Posterior vena cava (tissue), 2 donors: ENCODE measurements at places on chromosomes 3 and 15. TPM values are rescaled to one million over a fixed set of nuclear protein-coding genes. Genes with fewer than 3 reads are reported as not detected.
A peak's percentile ranks its signal among the peaks of the same experiment; 100 is the strongest.

DNA sequence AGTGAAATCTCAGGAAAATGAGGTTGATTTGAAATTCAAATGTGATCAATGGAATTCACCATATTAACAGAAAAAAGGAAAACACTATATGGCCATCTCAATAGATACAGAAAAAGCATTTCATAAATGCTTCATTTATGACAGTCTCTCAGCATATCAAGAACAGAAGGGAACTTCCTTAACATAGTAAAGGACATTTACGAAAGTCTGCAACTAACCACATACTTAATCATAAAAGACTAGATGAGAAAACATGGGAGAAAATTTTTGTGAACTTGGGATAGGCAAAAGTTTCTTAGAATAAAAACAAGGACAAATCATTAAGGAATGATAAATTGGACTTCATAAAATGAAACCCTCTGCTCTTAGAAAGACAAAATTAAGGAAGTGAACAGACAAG, 24.7 kb upstream of the TIPARP start:
- no peak for DNase-seq

- no peak for DNase-seq
Measured at GRCh38 chr3:104281713-104282112, 1085.0 kb upstream of the ALCAM start.

Gene TLR9
- total RNA-seq, result 0.46 TPM

Gene SLC6A11
- total RNA-seq, result 0.10 TPM

Gene SPTSSB
- total RNA-seq, result not detected

DNA sequence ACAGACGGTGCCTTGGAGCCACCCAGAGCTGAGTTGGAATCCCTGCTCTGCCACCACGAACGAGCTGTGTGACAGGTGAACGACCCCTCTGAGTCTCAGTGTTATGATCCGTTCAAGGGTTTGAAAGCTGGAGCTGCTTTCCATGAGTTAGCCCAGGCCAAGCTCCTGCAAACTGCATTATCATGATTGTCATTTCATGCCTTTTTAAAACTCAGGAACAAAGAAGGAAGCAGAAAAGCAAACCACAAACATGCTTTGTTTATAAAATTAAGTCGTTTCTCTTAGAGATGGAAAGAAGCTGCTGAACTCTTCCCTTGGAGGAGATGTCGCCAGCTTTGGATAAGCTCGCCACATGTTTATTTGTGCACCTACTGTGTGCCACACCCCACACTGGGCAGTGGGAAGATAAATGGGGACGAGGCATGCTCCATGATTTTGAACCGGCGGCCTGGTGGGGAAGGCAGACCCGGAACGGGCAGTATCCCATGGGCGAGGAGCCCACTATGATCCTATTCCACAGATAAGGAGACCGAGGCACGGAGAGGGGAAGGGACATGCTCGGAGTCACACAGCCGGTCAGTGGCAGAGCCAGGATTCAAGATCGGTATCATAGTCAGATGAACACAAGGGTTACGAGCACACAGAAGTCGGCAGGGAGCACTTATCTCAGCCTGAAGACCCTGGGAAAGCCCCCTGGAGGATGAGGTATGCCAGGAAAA, 15.9 kb downstream of the HRH1 start:
- DNase-seq, result no peak

DNA sequence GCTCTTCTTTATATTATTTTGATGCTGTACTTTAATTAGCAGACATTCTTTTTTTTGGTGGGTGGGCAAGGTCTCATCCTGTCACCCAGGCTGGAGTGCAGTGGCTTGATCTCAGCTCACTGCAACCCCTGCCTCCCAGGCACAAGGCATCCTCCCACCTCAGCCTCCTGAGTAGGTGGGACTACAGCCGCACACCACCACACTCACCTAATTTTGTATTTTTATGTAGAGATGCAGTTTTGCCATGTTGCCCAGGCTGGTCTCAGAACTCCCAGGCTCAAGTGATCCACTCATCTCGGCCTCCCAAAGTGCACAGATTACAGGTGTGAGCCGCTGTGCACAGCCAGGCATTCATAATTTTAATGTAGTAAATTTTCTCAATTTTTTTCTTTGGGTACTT, 608.1 kb downstream of the ZNF385D start:
- DNase-seq, result no peak

Gene MAP6D1
- total RNA-seq, result not detected

Gene PLEKHO2
- 40.9 TPM for total RNA-seq

DNA sequence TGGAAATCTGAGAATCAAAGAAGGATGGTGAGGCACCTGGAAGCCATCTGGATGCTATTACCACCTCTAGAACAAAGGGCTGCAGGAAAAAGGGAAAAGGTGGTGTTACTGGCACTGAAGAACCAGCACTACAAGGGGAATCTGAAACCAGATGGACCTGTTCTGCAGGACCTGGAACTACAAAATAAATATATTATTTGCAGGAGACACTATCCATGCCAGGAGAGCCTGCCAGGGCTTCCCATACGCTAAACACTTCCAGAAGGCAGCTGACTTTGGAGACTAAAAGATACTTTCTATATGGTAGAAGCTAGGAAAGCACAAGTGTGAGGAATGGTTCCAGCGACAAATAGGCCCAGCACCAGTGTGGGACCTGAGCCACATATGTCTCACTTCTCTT, 83.4 kb upstream of the POU1F1 start:
- DNase-seq, result no peak

- no peak for DNase-seq
Measured at GRCh38 chr3:42758126-42758525, 14.9 kb downstream of the CCDC13 start.

DNA sequence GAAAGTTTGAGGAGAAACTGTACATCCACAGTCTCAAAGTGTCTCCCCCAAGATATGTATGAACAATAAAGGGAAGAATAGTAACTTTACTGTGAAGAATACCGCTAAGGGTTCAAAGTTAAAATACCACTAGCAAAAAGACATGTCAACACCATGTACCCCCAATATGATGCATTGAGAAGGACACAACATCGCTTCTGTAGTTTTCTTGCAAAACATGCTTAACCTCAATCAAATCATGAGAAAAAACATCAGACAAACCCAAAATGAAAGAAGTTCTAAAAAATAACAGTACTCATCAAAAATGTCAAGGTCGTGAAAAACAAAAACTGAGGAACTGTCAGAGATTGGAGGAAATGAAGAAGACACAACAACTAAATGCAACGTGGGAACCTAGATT, 3.6 kb downstream of the HERC1 start:
- no peak for DNase-seq

Gene OSTN
- total RNA-seq, result not detected

DNA sequence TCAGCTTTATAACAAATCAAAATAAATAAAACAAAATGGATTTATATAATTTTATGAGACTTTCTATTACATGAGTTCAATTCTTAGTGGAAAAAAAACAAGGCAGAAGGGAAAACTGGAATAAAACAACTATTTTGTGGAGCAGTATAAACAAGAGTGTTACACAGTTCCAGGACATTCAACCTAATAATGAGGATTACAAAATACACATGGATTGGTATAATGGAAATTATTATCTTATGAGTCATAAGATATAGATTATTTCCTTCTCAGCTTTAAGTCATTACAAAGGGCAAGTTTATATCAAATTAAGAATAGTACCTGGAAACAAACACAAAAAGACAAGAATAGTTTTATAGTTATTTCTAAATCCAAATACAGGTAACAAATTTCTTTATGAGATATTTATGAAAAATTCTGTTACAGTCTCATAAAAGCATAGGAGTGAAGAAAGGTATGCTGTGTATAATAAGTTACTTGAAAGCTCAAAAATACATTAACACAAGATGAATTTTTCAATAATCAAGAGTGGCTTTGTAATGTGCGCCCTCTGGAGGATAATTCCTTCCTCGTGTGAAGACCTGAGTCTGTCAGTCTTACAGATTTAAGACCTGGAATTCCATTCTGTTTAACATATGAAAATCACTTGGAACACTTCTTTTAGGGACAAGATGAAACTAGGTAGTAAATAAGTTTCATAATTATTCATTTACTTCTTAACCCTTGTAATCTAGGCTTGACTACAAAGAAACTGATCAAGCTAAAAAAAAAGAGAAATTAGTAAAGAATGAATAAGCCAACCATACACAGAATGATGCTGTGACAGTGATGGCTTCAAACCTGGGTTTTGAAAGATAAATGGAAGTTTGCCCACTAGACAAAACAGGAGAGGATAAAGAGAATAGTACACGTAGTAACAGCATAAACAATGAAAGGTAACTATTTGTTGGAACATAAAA, 9.5 kb downstream of the COPS2 start:
- DNase-seq, result no peak

Gene IL17RC
- 31.9 TPM for total RNA-seq

GRCh38 chr15:101266034-101266433, 11.3 kb downstream of the SELENOS start:
- peak; percentile 92 for DNase-seq

DNA sequence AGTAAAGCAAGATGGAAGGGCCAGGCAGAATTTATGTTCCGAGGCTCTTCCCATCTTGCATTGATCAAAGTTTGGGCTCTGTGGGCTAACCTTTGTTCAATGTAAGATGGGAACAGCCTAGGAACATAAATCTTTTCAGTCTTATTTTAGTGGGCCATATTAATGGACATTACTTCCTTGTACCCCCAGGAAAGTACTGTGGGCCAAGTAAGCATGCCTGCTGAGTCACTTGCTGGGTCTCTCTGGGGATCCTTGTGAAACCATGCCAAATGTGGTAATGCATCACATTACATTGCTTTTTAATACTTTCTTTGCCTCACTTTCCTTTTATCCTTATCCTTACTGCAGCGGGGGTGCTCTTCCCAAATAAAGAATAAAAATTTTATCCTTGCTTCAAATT, 349.5 kb upstream of the POU1F1 start:
- DNase-seq, result no peak

DNA sequence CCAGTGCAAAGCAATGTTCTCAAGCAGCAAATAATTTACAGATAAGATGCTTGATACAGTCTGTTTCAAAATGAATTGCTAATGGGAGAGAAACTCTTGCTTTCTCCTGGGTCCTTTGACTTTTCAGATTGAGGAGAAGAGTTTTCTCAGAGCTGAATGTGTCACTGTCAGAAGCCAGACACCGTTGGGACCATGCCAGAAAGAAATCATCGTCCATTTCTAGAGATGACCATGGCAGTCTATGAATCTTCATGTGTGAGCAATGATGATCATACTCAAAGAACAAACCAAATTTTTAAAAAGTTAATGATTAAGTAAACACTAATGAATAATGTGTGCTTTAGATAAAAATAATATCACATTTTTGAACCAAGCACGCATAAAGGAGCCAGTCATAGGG, 77.6 kb downstream of the ZNF385D start:
- no peak for DNase-seq

DNA sequence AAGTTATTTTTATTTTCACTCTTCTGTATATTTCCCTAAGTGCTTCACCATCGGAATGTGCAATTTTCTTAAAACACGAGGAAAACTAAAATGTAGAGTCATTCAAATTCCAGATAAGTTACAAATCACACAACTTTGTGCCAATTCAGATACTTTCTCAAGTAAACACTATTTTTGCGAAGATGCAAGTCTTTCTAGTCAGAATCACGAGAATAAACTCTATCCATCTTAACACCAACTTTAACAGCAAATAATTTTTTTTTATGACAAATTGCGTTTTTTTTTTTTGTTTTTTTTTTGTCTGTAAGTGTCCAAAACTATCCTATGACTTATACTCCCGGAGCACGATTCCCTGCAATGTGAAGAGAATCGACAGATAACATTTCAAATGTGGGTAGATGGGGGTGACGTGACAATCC, 1.3 kb downstream of the STAG1 start:
- DNase-seq, result no peak
